ENCODE measurements at places on chromosomes 16 and 17. TPM values are rescaled to one million over a fixed set of nuclear protein-coding genes. Genes with fewer than 3 reads are reported as not detected.

- no peak for DNase-seq
These were observed 90.8 kb downstream of the ABCC12 start for GRCh38 chr16:48064971-48065370.

DNA sequence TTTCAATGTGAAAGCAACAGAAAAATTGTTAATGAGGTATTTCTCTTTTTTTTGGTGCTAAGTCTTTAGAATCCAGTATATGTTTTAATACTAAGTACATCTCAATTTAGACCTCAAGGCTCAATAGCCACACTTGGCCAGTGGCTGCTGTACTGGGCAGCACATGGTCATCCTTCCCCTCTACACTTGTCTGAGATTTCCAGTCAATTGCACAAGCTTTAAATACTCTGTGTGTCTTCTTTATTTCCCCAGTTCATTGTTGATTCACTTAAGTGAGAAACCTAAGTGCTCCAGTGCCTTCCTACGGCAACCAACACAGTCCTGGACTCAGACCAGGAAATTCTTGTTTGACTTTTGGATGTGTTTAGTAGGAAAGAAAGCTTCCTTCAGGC, 62.2 kb downstream of the TNRC6C start:
- DNase-seq = no peak

GRCh38 chr16:24846548-24847357, 990 bp downstream of the SLC5A11 start:
- DNase-seq = no peak

GRCh38 chr17:82297714-82298537, 19.5 kb downstream of the CD7 start:
- peak; percentile 97 for DNase-seq

DNA sequence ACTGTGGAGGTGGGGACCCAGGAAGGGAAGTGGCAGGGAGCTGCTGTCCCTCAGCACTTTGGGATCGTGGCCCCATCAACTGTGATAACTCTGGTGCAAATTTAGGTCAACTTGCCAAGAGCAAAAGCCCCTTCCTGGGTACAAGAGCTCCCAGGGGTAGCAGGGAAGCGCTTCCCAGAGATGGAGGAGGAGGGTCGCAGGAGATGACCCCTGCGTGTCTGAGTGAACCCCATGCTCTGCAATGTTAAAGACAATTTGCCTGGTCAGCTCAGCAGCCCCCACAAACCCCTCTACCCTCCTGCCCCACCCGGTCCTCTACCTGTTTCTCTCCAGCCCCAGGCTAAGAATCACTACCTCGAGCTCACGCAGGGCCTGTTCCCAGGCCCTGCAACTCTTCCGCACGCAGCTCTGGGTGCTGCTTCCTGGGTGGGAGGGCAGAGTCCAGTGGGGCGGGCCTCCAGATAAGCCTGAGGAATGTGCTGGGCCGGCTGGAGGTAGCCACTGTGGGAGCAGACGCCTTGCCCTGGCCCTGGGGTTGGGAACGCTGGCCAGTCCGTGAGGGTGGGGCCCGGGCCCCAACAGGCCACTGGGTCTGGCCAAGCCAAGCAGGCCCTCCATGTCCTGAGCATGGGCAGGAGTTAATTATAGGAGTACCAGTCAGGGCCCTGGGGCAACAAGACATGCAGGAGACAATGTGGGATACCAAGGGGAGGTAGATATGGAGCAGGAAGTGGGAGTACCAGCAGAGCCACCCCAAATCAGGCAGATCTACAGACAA, 6.1 kb downstream of the DOK4 start:
- peak; percentile 63 for DNase-seq

GRCh38 chr17:39529455-39529854, 68.2 kb downstream of the CDK12 start:
- DNase-seq = no peak

GRCh38 chr16:77660311-77660710, 62.0 kb upstream of the NUDT7 start:
- no peak for DNase-seq

Gene RNF222
- 0.14 TPM for polyA plus RNA-seq

Gene CAPNS2
- 0.51 TPM for polyA plus RNA-seq

Gene TNP2
- not detected for polyA plus RNA-seq
